Chondrocyte (in vitro differentiated cells): ENCODE measurements at places on chromosomes 2 and 18.

DNA sequence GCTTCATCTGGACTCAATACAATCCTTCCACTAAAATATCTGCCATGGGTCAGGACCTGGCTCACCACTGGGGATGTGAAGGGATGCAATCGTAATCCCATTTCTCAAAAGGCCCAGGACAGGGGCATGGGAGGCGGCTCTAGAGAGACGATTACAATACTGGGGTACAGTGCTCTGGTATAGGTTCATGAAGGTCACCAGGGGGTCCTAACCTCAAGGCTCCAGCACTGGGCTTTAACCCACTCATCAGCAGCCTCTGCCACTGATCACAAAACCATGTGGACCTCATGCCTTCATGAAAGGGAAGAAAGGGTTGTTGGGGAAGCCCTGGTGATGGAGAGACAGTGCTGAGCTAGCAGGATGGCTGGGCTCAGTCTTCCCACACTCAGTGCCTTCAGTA is 48.8 kb downstream of the ADD2 start:
- DNase-seq = no peak

- DNase-seq = no peak
Measured at GRCh38 chr2:129812071-129812470, 167.4 kb upstream of the RAB6C start.

GRCh38 chr2:189015359-189015758 is 41.2 kb downstream of the COL3A1 start:
- DNase-seq = no peak

DNA sequence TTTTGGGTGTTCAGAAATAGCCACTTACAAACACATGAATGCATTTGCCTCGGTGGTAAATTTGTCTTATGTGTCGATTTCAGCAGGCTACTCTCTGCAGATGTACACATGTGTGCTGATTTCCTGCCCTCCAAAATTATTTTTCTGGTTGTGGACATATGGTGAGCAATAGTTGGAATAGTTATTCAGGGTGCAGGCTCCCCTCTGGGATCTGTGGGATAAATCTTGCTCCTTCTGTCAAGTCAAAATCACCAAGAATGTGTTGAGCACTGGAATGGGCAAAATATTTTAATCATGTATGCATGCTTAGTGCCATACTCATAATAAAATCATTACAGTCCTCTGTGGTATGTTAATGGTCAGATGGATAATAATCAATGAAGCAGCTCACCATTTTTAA is 684.5 kb downstream of the BCL11A start:
- no peak for DNase-seq

GRCh38 chr2:189113963-189114362 is 65.6 kb downstream of the COL5A2 start:
- DNase-seq = no peak

DNA sequence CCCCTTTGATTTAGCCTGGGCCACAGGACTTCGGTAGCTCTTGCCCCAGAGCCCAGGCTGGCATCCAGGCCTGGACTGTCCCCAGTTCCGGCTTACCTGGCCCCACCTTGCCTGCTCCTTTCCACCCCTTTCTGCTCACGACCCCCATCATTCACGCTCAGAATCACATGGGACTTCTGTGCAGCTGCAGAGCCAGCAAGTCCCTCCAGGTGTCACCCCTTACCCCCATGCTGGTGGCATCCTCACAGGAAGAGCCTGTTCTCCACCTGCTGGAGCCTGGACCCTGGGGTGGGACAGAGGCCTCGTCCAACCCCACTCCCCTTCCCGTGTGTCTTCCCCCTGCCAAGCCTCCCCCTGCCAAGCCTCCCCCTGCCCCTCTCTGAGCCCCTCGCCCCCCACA is 7.9 kb upstream of the KCNIP3 start:
- DNase-seq = no peak

DNA sequence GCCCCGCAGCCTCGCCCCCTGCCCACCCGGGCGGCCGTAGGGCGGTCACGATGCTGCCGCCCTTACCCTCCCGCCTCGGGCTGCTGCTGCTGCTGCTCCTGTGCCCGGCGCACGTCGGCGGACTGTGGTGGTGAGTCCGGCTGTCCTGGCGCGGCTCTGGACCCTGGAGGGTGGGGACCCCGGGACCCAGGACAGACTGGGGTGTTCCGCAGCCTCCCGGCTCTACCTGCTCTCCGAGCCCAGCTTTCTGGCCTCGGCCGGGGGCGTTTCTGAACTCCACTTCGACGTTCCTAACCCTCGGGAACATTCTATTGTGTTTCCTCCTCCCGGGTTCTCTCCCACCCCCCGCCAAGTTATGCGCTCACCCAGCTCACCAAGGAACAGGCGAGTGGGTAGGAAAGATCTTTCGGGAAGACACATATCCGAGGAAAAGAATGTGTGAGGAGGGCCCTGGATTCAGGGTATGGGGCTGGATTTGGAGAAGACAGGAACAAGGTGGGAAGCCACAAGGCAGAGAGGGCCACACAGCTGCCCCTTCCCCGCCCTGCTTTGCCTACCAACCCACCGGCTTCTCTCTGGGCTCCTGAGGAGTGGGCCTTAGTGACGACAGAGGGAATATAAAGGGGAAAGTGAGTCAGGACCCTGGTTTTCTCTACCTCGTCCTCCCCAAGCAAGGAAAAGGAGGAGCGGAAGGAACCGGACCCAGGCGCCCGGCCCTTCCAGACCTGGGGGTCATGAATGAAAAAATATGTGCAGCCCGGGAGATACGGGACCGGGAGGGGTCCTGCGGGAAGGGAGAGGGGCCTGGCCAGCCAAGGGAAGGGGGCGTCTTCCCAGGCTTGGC is 605 bp downstream of the WNT6 start:
- peak; percentile 90 for DNase-seq

GRCh38 chr2:95208106-95208505 is 785 bp downstream of the ZNF892 start:
- no peak for DNase-seq

DNA sequence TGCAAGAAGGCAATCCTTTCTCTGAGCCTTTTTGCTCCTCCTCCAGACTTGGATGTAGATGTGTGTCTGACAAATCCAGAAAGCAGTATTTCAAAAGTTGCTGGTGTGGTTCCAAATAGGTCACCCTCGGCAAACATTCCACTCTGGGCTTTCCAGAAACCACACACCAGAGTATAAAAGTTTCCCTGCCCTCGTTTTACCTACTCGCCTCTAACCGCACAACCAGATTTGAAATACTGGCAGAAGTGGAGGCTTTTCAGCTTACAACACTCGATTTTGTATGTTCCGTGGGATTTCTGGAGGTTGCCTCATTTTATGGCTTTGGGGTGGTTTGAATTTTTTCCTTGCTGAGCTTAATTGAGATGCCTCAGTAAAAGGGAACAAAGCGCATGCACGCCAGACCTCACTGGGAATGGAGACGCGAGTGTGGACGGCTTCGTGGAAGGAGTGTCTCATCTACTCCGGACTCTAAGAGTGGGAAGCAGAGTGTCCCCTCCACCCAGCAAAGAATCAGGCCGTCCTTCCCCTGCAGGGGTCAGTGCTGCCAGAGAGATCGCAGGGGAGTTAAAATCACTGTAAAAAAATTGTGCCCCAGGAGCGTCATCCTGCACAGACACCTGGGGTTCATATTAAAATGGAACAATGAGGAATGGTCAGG is 44.0 kb upstream of the RPL31 start:
- no peak for DNase-seq

DNA sequence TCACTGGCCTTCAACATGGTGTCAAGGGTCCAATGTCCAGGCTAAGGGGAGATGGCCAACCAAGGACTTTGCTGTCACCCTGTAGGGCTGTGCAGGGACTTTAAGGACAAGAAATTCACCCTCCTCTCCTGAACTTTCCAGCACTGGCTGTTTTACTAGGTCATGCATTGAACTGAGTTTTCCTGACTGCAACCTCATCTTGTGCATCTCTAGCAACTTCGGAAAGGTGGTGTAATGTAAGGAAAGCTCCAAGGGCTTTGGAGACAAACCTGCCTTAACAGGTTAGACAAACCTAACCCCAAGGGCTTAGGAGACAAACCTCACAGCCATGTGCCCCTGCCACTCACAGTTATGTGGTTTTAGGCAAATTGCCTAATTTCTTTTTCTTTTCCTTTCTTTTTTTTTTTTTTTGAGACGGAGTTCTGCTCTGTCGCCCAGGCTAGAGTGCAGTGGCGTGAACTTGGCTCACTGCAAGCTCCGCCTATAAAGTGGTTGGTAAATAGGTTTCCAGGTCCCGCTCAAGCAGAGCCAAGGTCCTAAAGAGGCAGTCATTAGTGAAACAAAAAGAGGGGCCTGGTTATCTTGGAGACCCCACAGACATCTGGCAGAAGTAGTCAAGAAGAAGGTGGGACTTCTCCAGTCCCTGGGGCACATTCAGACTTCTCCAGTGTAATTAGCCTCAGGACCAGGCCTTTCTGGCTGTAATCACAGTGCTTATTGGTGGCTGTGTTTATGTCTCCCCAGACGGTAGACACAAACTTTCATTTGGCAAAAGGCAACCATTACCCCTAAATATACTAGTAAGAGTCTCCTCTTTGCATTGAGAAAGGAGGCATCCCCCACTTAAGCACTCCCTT is 37.6 kb upstream of the PMAIP1 start:
- no peak for DNase-seq

DNA sequence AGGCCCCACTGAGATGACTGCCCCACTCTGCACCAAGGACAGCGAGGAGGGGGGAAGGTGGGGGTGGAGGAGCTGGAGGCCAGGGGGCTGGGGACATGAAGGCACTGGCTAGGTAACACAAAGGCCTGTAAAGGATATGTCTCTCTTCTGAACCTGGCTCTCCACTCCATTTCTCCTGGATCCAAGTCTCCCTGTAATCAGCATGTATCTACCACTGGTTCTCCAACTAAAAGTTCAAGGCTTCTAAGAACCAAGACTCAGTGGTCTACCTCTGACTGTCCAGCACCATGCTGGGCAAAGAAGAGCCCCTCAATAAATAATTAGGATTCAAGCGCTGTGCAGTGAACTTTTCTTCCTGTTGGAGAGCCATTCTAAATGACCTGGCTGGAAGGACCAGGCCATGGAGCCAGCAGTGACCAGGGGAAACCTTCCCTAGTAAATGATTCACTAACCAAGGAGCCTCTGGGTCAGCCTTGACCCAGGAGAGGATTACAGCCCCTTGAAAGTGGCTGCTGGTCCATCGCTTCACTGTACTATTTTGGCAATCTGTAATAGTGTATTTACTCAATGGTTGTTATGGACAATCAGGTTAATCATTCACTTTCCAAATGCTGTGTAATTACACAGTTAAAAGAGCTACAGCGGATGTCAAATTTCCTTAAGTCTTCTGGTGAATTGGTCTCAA is 73.2 kb downstream of the BCL11A start:
- DNase-seq = no peak

- no peak for DNase-seq
Measured at GRCh38 chr2:119377993-119378345, 11.2 kb downstream of the DBI start.

GRCh38 chr2:165745916-165746315 is 48.1 kb downstream of the GALNT3 start:
- DNase-seq = no peak

- DNase-seq = no peak
Measured at GRCh38 chr2:224982910-224983711, 59.2 kb downstream of the DOCK10 start.

- DNase-seq = no peak
Measured at GRCh38 chr2:106332054-106332453, 136.2 kb downstream of the RGPD3 start.

GRCh38 chr2:162890690-162891311 is 52.2 kb upstream of the KCNH7 start:
- no peak for DNase-seq

- no peak for DNase-seq
Measured at GRCh38 chr2:111058264-111058663, 62.5 kb upstream of the BCL2L11 start.

DNA sequence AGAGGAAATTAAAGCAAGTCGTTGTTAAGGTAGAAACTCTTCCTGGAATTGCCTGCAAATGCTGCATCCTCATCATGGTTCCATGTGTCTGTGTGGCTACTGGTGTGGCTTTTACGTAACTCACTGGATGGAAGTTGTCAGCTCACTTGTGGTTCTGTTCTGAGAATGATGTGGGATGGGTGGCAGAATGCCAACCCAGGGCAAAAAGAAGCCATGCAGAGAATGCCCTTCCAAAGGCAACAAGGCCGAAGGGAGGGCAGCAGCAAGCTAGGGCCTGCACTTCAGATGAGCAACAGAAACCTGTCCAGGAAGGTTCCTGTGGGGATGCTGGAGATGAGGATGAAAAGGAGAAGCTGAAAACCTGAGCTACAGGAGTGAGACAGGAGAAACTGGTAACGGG is 10.4 kb upstream of the NAPG start:
- DNase-seq = no peak

DNA sequence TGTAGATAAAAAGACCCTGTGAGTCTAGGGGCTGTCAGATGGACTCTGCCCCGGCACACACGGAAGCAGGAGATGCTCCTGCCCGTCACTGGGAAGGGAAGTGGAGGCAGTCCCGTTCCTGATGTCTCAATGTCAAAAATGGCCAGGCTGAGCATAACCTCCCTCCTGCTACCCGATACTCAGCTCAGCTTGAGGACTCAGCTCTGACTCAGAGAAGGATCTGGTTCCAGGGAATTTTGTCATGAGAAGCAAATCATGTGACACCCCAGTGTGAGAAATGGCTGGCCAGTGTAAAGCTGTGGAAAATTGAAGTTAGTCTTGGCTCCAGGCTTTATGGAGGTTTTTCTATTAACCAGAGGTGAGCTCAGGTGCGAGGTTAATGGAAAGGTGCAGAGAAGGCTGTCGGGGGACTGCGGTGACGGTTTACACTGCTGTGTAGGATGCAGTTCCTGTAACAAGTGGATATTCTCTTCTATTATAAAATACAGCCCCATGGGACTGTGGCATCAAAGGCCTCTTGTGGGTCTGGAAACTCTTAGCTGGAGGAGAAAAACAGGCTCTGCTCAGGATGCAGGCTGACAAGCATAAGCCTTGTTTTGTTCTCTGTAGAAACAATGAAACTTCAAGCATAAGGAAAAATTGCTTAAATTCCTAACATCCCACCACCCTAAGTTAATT is 24.7 kb upstream of the AGAP1 start:
- DNase-seq = no peak

GRCh38 chr2:26590508-26590907 is 50.7 kb downstream of the CIB4 start:
- DNase-seq = no peak

DNA sequence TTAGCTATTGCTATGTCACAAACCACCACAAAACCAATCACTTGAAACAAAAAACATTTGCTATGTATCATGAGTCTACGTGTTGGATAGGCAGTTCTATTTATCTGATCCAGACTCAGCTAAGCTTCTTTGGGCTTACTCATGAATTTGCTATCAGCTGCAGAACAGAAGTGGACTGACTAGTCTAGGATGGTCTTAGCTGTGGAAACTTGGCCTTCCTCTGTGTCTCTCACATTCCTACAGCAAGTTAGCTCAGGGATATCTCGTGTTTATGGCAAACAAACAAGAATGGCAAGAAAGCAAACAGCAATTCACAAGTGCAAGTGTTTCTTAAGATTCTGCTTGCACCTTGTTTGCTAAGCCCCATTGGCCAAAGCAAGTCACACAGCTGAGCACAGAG is 288.0 kb upstream of the TNP1 start:
- DNase-seq = no peak
